Ovary (tissue), 10 donors: ENCODE measurements at places on chromosomes 2 and 18. TPM values are rescaled to one million over a fixed set of nuclear protein-coding genes. Genes with fewer than 3 reads are reported as not detected.

The SERPINB11 gene
- polyA plus RNA-seq: not detected

The DCC gene
- 0.42 TPM for polyA plus RNA-seq

The LINC00305 gene
- not detected for polyA plus RNA-seq

The COBLL1 gene
- polyA plus RNA-seq: 11.5 TPM

The CTAGE1 gene
- polyA plus RNA-seq: not detected

The DSG2 gene
- polyA plus RNA-seq: 17.8 TPM
